ENCODE measurements at places on chromosomes 13 and 19. TPM values are rescaled to one million over a fixed set of nuclear protein-coding genes. Genes with fewer than 3 reads are reported as not detected.
A peak's percentile ranks its signal among the peaks of the same experiment; 100 is the strongest.

The GPC5 gene
- total RNA-seq: not detected

DNA sequence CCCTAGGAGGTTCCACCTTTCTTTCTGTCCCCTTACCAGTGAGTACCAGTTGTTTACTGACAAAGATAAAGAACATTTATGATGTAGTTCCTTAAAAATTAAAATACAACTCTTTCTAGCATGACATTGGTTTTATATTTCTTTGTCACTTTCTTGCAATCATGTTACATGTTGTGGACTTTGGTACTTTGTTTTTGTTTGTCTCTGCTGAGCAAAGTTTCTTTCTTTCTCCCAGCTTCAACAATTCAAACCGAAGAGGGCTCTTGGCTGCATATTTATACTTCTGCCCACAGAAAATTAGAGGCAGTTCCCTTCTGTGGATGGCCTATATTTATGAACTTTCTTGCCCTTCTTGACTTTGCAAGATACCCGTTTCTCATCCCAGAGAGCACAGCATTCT is 201.2 kb downstream of the MTUS2 start:
- no peak for DNase-seq

DNA sequence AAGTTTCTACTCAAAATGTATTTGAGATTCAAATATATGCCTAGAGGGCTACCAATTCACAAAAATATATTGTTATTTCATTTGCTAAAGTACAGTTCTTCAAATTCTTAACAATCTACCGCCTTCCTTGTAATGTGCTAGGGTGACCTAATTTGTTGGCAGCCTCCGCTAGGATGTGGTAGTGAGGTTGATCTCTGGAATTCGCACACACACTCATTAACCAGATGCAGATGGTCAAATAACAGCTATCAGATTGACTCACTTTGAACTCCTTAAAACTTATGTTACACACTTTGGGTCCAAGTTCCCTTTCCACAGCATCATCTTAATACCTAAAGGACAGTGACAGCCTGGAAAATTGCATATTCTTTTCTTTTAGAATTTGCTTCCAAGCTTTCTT is 367.3 kb downstream of the DCT start:
- no peak for DNase-seq

DNA sequence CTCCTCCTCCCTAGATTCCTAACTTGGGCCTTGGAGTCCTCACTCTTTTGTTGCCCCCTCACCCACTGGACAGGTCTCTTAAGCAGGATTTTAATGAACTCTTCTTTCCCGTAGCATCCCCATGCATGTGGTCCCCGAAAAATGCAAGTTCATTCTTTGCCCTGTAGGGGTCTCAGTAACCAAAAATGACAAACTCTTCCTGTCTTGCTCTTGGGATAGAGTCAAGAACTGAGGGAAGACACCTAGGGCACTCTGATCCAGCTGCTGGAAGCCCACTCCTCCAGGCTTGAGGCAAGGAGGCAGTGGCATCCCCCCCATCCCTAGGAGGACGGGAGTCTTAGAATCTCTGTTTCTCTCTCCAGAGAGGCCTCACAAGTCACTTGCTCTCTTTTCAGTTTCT is 987.0 kb downstream of the DIAPH3 start:
- no peak for DNase-seq

The LIG4 gene
- total RNA-seq: 1.6 TPM

The CEACAM4 gene
- 0.84 TPM for total RNA-seq

The KLF16 gene
- 89.2 TPM for total RNA-seq

The COL4A2 gene
- total RNA-seq: not detected

- DNase-seq: no peak
Observed at GRCh38 chr19:31146015-31146414, 203.2 kb downstream of the TSHZ3 start.

The VSTM2B gene
- not detected for total RNA-seq

The ZNF320 gene
- total RNA-seq: 7.4 TPM

The PGPEP1 gene
- 25.9 TPM for total RNA-seq

The GRIK5 gene
- 0.66 TPM for total RNA-seq

The KCNJ14 gene
- 2.0 TPM for total RNA-seq

The SIGLEC11 gene
- not detected for total RNA-seq

The IGFL2 gene
- not detected for total RNA-seq

The SCGB2B2 gene
- total RNA-seq: 0.42 TPM

The ZNF547 gene
- total RNA-seq: 1.4 TPM

The WDR83 gene
- 6.5 TPM for total RNA-seq

DNA sequence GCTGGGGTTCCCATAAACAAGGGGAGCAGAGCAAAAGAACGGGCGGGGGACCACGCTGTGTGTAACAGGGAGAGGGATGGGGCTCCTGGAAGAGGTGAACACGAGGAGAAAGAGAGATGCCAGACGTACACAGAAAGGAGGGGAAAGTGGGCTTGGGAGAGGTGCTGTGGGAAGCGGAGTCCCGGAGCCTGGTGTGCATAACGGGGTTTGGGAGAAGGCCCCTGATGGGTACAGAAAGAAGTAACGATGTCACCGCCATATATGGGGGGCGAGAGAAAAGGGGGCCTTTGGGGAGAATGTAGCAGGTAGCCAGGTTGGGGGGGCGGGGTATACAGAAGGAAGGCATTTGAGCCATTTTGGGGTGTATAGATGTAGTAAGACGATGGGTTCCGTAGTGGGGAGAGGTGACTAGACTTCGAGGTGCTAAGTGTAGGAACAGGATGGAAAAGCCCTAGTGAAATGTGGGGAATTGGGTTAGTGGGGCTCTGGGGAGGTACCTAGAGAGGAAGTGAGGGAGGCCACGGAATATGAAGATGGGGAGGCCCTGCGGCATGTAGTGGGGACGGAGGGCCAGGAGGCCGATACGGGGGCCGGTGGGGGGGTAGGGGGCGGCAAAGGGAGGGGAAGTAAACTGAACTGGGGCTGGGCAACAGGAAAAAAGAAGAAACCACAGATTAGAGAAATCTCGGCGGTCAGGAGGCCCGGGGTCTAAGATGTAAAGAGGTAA is 787 bp downstream of the ZNF580 start:
- peak; percentile 70 for DNase-seq

The CFAP97D2 gene
- total RNA-seq: 0.47 TPM

- no peak for DNase-seq
Observed at GRCh38 chr19:36773223-36773579, 594 bp upstream of the ZNF850 start.

DNA sequence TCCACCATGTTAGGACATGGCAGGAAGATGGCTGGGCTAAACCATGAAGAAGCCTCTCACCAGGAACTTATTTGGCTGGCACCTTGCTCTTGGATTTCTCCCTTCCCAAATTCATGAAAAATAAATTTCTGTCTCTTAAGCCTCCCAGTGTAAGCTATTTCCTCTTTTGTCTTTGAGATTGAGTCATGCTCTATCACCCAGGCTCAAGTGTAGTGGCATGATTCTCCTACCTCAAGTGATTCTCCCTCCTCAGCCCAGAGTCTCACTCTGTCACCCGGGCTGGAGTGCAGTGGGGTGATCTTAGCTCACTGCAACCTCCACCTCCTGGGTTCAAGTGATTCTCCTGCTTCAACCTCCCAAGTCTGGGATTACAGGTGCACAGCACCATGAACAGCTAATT is 12.6 kb downstream of the ZNF888 start:
- no peak for DNase-seq

All from CD4-positive, alpha-beta T cell (primary cell).